ENCODE measurements at places on chromosomes 16 and 17. TPM values are rescaled to one million over a fixed set of nuclear protein-coding genes. Genes with fewer than 3 reads are reported as not detected.

The VAT1L gene
- 0.32 TPM for total RNA-seq

DNA sequence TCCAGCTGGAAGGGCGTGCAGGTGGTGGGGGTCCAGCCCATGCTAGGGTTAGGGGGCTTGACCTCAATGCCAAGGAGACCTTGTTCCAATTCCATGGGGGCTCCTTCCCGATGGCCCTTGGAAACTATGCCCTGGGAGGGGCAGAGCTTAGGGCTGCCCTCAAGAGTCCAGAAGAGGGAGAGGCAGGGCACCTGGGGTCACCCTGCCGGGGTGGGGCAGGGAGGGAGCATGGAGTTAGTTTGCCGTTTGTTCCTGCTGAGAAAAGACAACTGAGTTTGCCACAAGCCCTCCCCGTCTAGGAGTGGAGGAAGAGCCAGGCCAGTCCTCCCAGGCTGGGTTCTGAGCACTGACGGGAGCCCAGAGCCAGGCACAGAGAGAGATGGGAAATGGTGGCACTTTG is 21.4 kb downstream of the MMP15 start:
- peaks cover 17% of the 10 kb centered on the region for H3K4me1 ChIP-seq
- DNase-seq: no peak
- H3K27me3 ChIP-seq: no peaks in the 10 kb centered on the region
- no peak overlapping the region for H3K4me3 ChIP-seq

DNA sequence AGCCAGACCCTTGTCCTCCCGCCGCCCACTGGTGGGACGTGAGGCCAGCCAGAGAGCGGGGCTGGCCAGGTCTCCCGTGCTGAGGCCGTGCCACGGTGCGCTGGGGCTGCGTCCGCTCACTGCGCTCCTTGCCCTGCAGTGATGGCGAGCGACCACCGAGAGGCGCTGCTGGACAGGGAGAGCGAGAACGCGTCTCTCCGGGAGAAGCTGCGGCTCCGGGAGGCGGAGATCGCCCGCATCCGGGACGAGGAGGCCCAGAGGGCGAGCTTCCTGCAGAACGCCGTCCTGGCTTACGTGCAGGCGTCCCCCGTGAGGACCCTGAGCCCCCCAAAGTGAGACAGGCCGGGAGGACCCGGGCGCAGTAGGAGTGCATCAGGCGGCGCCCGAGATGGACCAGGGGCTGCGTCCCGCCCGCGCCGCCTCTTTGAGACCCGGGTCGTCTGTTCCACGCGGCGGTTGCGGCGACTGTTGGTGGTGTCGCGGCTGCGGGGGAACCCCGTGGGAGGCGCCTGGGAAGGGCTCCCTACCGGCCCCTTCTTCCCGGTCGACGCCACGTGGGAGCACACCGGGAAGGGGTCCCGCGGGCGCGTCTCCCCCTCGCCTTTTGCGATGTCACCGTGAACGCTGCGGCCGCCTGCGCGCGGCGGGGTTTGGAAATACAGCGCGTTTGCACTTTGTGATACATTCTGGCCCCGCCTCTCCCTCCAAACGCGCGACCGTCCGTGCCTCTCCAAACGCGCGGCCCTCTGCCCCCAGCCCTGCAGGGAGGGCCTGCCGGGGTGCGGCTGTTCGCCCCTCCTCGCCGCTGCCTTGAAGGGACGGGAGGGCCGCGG is 792 bp upstream of the RAC3 start:
- no peaks in the 10 kb centered on the region for H3K36me3 ChIP-seq
- peaks cover 9% of the 10 kb centered on the region for H3K4me1 ChIP-seq
- DNase-seq: peak; percentile 93

DNA sequence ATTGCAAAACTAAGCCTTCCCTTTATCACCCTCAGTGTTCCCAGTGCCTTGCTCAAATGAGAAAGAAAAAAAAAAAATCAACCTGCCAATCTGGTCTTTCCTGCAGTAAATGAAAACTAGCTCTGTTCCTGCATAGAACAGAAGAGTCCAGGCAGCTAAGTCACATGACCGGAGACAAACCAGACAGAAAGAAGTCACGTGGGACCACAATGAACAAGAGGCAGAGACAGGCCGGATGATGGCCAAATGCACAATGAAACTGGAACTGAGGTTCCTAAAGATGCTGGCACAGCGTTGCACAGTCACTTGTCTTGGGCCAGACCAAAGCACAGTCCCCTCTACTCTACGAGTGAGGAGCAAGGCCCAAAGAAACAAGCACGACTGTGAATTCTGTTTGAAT is 172.5 kb downstream of the GRIN2A start:
- H3K27me3 ChIP-seq: peaks cover 4% of the 10 kb centered on the region
- DNase-seq: no peak
- H3K36me3 ChIP-seq: no peaks in the 10 kb centered on the region
- H3K4me1 ChIP-seq: no peaks in the 10 kb centered on the region
- no peak overlapping the region for H3K27ac ChIP-seq
- H3K4me3 ChIP-seq: no peak overlapping the region

The KREMEN2 gene
- total RNA-seq: not detected

GRCh38 chr17:43003542-43004172 is 2.9 kb upstream of the IFI35 start:
- no peaks in the 10 kb centered on the region for H3K27me3 ChIP-seq
- H3K4me1 ChIP-seq: peaks cover 38% of the 10 kb centered on the region
- no peak overlapping the region for H3K4me3 ChIP-seq
- DNase-seq: peak; percentile 51

The ZNHIT3 gene
- 29.0 TPM for total RNA-seq

The USP43 gene
- total RNA-seq: 4.3 TPM

The RHBDF1 gene
- 48.4 TPM for total RNA-seq

GRCh38 chr16:19757762-19758595 is 39.9 kb downstream of the IQCK start:
- no peaks in the 10 kb centered on the region for H3K36me3 ChIP-seq
- H3K27ac ChIP-seq: no peak overlapping the region
- no peak for DNase-seq
- no peaks in the 10 kb centered on the region for H3K4me1 ChIP-seq
- no peaks in the 10 kb centered on the region for H3K27me3 ChIP-seq
- H3K4me3 ChIP-seq: no peak overlapping the region

DNA sequence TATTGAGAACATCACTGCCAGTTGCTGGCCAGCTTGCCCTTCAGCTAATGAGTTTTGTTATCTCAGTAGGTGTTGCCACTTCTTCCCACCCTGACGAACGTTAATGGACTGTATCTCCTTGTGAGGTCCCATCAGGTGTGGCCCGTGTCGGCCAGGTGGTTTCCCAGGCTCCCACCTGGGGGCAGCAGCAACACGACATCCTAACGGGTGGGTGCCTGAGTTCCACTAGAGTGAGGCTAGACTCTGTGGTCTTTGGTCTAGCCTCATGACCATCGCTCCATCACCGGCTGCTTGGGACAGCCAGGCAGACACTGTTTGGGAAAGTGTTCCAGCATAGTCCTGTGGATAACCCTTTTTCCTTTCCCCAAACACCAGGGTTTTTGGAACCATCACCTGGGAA is 45.6 kb upstream of the LCMT1 start:
- H3K4me3 ChIP-seq: no peak overlapping the region
- H3K27me3 ChIP-seq: no peaks in the 10 kb centered on the region
- DNase-seq: no peak
- H3K36me3 ChIP-seq: no peaks in the 10 kb centered on the region
- H3K27ac ChIP-seq: peak overlapping the region; percentile 88

GRCh38 chr17:15257796-15258512 is 7.2 kb downstream of the PMP22 start:
- H3K4me3 ChIP-seq: peak overlapping the region; percentile 62
- peaks cover 57% of the 10 kb centered on the region for H3K4me1 ChIP-seq
- H3K27me3 ChIP-seq: no peaks in the 10 kb centered on the region
- H3K36me3 ChIP-seq: peaks cover 60% of the 10 kb centered on the region
- no peak overlapping the region for H3K27ac ChIP-seq
- DNase-seq: no peak

DNA sequence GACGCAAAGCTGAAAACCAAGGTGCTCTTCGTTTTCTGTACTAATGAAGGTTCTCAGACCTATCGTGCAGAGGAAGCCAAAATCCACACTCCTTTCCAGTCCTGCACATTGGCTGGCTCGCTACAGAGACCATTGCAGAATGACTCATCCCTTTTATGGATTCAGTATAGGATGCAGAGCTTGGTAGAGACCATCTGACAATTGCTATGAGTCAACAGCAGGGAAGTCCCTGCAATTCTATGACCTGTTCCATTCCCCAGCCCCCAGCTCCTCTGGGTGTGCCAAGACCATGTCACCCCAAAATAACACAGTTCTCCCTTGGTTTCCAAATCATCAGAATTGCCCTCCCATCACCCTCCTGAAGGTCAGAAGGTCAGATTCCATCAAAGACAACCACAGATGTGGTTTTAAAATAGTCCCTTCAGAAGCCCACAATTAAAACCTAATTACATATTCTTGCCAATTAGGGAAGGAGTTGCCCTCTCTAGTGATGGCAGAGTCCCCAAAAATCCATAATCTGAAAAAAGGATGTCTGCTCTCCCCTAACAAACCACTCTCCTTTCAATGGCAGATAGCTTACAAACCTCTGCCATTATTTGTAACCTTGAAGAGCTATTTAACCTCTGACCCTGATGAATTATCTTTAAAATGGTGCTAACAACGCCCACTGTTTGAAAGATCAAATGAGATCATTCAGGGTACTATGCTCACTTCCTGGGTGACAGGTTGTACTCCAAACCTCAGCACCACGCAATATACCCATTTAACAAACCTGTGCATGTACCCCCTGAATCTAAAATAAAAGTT is 108.2 kb upstream of the RBBP6 start:
- no peaks in the 10 kb centered on the region for H3K36me3 ChIP-seq
- H3K4me1 ChIP-seq: no peaks in the 10 kb centered on the region
- no peak overlapping the region for H3K27ac ChIP-seq

The CDK5R1 gene
- 1.6 TPM for total RNA-seq

DNA sequence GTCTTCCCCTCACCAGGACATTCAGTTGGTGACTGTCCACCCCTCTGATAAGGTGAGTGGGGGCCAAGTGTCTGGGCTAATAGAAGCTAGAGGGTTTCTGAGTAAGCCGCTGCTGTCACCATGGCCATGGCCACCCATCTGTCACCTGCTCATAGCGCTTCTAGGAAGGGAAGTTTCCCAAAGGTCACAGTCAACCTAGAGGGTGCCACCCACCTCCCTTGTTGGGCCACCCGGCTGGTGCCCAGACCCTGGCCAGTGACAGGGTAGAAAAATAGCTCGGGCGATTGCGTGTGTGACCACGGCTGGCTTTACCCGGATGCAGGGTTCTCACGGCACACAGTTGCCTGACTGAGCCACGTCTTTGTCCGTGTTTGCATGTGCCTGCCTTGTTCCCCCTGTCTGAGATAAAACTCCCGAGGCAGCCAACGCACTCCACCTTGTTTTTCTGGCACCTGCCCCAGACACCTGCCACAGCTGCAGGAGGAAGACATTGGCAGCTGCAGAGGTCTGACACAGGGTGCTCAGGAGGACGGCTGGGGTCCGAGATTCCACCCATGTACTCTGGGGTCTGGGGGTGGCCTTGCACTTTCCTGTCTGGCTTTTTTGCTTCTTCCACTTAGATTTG is 809 bp downstream of the PIRT start:
- no peaks in the 10 kb centered on the region for H3K36me3 ChIP-seq
- no peak overlapping the region for H3K4me3 ChIP-seq
- DNase-seq: no peak
- no peaks in the 10 kb centered on the region for H3K27me3 ChIP-seq
